NCI-H748 treated with DMSO at 0.1 percent for 48 hours (cell line): ENCODE measurements at places on chromosomes 4 and X.

DNA sequence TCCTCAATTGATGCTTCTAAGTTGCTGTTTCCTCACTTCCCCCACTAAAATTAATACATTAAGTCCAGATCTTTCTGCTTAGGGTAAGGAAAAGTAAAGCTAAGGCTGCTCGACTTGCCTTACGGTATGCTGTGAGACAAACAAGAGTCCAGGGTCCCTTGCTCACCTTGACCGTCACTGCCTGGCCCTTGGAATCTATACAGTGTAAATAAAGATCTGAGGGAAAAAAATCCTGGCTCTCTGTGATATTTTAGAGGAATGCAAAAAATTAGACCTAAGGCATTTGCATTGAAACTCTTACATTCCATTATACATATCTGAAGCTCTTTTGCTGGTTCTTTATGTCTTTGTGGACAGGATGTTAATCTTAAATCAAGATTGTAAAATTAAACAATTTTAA is 129.6 kb upstream of the HCCS start:
- no peak for DNase-seq

GRCh38 chrX:112642349-112642748 is 37.4 kb downstream of the LHFPL1 start:
- DNase-seq, result peak; percentile 2

DNA sequence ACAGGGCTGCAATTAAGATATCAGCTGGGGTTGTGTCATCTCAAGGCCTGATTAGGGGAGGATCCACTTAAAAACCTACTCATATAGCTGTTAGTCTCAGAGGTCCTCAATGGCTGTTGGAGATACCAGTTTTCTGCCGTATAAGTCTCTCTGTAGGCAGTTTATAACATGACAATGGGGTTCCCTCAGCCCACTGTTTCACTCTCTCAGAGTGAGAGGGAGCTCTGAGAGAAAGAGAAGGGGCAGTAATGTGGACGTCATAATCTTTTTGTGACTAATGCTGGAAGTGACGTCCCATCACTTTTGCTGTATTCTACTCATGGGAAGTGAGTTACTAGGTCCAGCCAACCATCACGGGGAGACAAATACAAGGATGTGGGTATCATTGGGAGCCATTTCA is 70.3 kb downstream of the STIM2 start:
- no peak for DNase-seq

GRCh38 chr4:10108818-10109783 is 7.5 kb downstream of the WDR1 start:
- DNase-seq, result no peak

DNA sequence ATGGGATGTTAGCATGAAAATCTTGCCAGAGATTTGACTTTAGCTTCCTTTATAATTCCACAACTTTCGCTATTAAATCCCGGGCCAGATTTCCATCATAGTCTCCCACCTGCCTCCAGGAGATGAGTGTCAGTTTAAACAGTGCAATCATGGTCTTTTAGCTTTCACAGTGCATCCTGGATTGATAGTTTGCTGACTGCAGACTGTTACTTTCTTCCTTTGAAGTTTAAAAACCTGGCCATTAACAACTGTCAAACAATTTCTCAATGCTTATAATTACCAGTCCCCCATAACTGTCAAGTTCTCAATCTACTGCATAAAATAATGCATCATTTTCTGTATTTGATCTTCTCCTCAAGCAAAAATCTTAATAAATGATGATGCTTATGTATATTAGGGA is 108.4 kb upstream of the FSTL5 start:
- no peak for DNase-seq

DNA sequence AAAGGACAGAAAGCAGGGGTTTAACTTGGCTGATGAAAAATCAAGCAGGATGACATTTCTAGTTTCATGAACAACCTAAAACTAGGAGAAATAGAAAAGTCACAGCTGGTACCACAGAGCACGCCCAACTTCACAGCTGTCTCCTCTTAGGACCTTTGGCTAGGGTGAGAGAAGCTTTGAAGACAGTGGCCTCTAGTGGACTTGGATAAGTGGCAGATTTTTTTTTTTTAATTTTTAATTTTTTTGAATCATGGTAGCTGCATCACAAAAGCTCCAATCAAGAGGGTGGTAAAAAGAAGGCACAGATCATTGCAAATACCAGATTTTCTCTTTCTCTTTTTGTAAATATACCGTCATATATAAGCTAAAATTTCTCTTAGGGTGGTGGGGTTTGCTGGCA is 20.2 kb upstream of the MAP3K15 start:
- DNase-seq, result no peak
